ENCODE measurements at places on chromosomes 5 and 9.

- no peak for DNase-seq
Observed at GRCh38 chr5:179232091-179232735, 113.0 kb downstream of the ADAMTS2 start.

GRCh38 chr9:33447799-33448553, 583 bp upstream of the AQP3 start:
- DNase-seq, result no peak

DNA sequence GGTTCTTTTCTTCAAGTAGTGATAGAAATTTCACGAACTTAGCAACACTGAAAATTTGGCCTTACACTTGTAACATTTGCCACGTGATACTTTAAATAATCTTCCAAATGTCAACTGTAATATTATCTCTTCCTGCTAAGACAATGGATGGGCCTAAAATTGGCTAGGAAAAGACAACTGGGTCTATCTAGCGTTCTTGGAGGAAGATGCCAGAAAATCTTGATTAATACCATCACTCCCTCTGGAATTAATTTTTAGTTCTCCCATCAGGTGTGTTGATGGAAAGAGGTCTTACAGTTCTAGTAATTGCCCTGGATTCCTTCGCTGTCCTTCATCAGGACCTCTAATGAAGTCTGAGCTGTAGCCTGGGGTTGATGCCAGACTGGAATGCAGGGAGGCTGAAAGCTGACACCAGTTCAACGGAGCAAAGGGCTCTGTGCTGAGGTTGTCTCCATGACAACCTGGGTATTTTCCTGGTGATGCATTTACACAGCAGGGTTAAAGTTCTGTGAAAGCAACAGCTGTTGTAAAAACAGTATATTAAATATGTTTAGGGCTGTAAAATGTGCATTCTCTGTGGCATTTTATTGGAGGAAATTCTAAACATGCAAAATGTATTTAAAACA, 92.3 kb downstream of the GAS1 start:
- peak; percentile 46 for DNase-seq

DNA sequence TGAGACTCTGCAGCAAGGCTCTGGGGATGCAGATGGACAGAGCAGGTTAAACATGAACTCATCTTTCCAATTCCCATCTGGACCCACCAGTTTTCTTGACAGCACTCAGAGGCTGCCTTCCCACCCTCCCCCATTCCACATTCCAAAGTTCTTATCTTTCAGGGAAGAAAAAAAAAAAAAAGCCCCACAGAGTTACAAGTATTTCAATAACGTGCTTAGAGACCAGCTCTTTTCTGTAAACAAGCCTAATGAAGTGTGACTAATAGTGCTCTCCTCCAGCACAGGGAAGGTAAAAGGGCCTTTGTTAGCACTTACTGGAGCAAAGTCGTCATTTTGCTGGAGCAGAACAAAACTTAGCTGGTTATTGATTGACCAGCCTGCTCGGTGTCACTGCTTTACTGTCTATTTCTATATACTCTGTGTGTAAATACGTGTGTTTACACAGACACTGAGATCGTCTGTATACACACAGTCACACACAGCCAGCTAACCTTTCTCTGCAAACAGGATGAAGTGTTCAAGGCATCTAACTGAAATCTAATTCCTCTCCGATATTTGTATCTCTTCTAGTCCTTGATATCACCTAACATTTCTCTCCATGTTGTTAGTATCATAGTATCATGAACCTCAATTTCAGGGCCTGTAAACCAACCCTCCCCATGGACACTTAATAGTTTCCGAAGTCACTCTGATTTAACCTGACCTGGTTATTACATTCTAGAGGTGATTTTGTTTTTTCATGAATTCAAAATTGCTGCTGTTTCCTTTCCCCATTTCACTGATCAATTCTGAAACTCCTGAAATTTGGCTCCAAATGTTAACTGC, 84.9 kb downstream of the ZNF608 start:
- DNase-seq, result no peak

- no peak for DNase-seq
Observed at GRCh38 chr5:132209131-132209530, 18.5 kb downstream of the P4HA2 start.

All from endothelial cell (in vitro differentiated cells).